ENCODE measurements at places on chromosomes 12 and 14.
A peak's percentile ranks its signal among the peaks of the same experiment; 100 is the strongest.

GRCh38 chr14:64763085-64763782 is 59.0 kb downstream of the PLEKHG3 start:
- DNase-seq, result no peak

GRCh38 chr14:85527445-85528035 is 2.4 kb upstream of the FLRT2 start:
- DNase-seq, result no peak

- DNase-seq, result no peak
Observed at GRCh38 chr14:61625165-61625564, 70.1 kb upstream of the HIF1A start.

DNA sequence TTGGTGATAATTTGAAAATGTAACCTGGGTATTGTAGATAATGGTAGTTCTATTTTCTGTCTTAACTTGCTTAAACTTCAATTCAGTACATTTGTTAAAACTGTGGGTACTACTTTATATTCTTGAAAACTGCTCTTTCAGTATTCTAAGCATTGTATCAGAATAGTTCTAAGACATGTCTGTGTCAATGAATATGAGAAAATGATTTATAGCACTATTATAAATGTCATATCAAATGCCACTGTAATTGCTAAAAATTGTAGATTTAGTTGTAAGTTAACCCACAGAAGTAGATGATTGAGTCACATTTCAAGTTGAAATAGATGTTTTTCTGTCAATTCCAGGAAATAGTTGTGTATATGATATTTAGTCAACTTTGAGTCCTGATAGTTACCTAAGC is 2.4 kb downstream of the NAA30 start:
- no peak for DNase-seq

- DNase-seq, result no peak
Observed at GRCh38 chr12:93568091-93568490, 4.4 kb upstream of the SOCS2 start.

- no peak for DNase-seq
Observed at GRCh38 chr12:2300886-2301285, 248.1 kb downstream of the CACNA1C start.

- DNase-seq, result no peak
Observed at GRCh38 chr14:66295386-66295785, 190.8 kb upstream of the CCDC196 start.

DNA sequence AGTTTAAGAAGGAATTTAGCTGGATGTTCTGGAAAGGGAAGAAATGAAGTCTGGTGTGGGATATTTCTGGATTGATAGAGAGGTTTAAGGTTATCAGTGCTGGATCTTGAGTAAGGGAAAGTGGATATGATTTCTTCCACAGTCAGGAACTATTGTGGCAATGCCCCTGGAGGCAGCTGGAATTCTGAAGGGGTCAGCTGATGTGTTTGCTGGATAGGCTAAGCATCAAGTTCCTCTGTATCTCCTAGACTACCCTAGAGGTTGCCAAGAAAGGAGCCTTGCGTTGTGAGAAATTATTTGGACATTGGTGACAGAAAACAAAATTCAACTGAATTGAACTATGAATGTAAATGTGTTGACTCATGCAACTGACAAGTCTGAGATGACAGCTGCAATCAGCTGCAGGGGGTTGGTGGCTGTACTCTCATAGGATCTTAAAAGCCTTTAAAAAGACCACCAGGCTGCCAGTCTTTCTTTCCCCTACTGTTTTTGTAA is 244.4 kb downstream of the ATXN7L3B start:
- DNase-seq, result no peak

GRCh38 chr14:61365667-61366212 is 44.4 kb downstream of the PRKCH start:
- no peak for DNase-seq

- DNase-seq, result no peak
Observed at GRCh38 chr14:24349742-24350141, 10.0 kb upstream of the RIPK3 start.

DNA sequence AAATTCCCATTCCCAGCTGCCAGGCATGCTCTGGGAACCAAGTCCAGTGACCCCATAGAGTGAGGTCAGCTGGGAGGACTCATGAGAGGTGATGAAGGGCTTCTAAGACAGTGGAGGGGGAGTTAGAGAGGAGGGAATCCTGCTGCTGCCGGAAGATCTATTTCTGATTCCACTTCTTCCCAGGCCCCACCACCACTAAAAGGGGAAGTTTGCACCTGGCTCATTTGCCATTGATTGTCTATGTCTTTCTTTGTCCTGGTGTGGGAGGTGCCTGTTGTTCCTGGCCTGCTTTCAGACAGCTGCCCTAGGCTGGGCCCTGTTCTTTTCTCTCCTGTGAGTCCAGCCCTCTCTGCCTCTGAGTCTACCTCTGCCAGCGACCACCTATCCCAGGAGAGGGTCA is 3.0 kb upstream of the KRT6A start:
- no peak for DNase-seq

DNA sequence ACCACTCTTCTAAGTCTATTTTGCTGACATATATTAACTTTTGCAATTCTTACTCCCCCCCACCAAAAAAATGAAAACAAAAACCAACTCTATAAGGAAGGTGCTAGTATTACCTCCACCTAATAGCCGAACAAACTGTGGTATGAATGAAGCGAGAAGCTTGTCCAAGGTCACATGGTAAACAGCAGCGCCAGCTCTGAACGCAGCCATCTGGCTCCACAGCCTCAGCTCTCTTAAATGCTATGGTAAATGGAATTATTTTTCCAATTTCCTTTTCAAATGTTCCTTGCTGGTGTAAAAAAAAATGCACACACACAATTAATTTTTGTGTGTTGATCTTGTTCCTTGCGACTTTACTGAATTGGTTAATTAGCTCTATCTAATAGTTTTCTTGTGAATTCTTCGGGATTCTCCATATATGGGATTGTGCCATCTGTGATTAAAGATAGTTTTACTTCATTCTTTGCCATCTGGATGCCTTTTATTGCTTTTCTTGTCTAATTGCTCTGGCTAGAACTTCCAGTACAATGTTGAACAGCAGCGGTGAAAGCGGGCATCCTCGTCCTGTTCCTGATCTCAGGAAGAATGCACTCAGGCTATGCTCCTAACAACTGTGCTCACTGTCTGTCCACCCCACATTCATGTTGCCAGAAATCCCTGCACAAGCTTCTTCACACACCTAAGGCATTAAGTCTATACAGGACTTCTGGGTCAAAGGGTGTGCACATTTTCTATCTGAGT is 10.7 kb upstream of the C12orf76 start:
- DNase-seq, result no peak

- DNase-seq, result peak; percentile 84
Observed at GRCh38 chr14:99596071-99596627, 7.9 kb downstream of the CCDC85C start.

Data from adrenal gland (tissue), 19 donors.